ENCODE measurements at places on chromosomes 2 and 18.

- DNase-seq = no peak
Measured at GRCh38 chr2:171923206-171923605, 945 bp downstream of the HAT1 start.

DNA sequence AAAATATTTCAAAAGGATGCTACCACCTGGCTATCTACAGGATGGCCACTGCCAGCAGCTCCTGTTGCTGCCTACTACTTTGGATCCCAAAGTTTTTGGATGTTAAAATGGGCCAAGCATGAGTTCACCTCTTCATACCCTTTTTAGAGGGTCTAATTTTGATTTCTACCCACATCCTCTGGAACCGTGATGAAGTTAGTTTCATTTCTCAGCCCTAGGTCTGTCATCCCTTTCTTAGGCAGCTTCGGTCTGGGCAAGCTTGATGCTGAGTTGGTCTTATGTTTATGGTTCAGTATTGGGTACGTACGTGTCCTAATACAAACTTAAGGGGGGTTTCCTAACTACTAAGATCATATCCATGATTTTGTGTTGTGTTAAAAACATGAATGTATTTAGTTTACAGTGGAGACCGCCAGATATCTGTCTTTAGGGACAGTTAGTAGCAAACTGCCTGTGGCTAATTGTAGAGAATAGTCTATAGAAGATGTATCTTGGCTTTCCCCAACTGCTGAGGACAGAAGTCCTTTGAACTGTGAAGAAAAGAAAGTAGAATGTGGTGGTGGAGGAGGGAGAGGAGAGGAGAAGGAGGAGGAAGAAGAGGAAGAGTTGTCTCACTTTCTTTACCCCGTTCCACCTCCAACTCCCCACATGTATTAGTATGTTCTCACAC is 184.9 kb downstream of the UBE2E3 start:
- DNase-seq = peak; percentile 39

DNA sequence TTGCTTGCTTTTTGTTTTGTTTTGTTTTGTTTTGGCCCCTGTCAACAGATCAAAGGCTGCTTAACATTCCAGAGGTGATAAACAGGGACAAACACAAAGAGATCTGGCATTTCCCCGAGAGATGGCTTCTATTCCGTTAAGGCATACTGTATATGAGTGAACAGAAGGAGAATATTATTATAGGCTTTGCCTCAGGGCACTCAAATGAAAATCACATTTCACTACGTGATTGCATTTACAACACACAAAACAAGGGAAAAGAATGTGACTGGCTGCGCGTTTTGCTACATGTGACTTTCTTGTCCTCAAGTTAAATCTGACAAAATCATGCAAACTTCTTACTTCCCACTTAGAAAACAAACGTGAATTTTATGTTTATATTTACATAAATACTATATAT is 1037.9 kb upstream of the DDX18 start:
- no peak for DNase-seq

DNA sequence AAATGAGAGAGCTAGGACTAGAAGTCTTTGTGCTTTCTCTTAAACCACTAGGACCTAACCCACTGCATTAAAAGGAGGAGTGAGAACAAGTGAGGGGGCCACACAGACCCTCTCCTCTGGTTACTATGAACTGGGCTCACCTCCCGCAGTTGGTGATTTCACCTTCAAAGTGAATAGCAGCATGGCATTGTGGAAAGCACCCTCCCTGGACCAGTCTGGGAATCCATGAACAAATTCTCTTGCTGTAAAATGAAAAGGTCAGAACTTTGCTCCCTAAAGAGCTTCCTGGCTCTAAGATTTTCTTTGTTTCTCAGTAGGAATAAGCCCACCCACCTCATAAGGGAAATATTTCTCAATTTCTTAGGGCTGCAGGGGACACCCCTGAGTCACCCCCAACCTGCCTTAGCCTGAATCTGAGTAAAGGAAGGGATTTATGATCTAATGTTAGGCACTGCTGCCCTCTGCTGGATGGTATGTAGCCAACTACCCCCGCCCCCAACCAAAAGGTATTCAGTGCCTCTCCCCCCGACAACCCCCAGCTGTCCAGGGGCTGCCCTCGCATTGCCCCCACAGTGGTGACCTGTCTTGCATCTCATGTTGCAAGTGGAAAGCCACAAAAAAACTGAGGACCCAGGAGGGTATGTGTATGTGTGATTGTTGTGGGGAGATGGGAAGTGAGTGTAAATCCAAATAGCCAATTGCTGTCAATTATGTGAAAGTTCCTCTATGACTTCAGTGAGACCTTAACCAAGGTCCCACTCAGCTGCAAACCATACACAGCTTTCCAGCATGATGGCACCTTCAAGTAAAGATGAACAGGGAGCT is 230.9 kb upstream of the SLC14A2 start:
- peak; percentile 58 for DNase-seq

DNA sequence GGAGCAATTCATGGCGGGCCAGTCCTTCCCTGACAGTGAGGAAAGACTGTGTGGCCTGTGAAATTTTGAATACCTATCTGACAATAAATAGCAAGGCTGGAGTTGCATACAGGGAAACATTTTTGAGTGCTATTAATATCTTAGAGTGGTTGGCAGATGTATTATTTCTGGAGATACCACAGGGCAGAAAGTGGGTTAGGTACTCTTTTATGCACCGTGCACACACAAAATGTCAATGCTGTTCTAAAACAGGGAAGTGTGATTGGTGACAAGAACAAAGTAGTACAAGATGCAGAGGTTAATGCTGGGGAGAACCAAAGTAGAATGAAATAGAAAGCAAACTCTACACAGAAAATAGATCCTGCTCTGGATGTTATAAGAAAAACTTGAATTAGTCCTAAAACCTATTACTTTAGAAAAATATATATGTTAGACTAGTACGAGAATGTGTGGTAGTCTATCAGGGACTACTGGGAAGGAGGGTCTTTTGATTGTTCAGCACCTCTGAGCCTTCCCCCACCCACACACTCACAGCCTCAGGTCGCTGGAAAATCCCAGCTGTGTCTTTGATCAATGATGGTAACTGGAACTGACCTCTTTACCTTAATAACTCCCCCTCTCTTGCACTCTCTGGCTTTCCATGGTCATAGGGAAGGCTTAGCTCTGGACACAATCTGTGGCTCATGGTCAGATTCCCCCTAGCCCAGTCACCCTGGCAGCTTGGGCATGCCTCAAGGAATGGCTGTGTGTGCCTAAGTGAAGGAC is 58.2 kb downstream of the SERPINB8 start:
- peak; percentile 63 for DNase-seq

GRCh38 chr2:164835302-164835701 is 6.3 kb downstream of the COBLL1 start:
- DNase-seq = no peak

GRCh38 chr2:24558781-24559472 is 67.9 kb downstream of the NCOA1 start:
- no peak for DNase-seq

- no peak for DNase-seq
Measured at GRCh38 chr2:182066400-182067087, 80.9 kb downstream of the PPP1R1C start.

DNA sequence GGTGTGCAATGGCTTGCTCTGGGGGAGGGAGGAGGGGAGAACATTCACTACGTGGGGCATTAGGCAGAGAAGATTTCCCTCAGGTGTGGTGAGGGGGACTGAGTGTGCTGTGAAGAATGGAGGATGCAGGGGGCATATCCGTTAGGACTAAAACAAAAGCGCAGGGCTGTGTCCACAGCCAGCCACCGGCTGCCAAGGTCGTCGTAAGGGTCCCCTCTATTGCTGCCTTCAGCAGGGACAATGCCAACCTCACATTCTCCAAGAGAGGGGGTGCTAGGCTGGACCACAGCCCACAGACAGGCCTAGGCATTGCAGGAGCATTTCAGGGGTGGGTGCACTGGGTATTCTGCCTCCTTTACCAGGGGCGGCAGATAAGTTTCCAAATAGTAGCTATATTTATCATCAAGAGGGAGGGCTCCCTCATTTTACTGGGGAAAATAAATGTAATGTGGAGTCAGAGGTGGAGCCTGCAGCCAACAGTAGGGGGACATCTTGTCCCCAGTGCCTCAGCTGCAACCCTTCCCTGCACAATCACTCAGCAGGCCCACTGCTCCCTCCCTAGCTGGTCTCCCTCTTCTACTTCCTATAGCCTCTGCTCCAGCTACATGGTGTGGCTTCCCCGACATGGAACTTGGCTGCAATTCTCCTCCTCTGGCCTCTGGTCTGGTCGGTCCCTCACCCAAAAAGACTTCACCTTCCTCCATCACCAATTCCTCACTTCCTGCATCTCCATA is 74.9 kb upstream of the OTOF start:
- no peak for DNase-seq

GRCh38 chr2:201197781-201198180 is 14.8 kb downstream of the CASP10 start:
- no peak for DNase-seq

- no peak for DNase-seq
Measured at GRCh38 chr2:55970500-55970899, 46.9 kb upstream of the EFEMP1 start.

DNA sequence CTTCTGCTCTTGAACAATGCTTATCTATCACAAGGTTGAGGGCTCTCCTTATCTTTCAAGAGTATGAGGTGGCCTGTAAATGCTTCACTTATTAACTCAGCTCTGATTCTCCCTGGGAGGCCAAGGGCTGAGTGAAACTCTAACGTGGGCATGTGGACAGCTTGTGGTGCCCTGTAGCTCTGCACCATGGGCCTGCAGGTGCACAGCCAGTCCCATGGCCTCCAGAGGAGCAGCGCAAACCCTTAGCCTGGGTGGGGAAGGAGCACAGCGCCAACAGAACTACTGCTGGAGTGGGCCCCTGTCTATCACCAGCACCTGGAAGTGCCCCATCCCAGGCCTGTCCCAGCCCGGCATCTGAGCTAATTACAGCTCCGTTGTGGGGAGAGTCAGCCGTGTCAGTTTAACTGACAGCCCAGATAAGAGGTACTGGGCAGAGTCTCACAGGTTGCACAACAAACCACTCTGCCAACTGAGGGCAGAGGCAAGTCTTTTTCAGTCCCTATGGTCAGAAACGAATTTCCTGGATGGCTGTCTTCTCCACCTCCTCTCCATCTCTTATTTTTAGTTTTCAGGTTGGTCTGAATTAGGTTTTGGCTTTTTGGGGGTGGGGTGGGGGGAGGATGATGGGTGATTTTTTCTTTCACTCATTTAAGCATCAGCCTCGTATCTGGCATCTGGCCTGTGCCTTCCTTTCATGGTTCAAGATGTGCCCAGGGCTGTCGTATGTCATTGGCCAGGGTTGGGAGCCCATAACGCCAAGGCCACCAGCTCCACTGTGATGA is 219.5 kb downstream of the BCL2 start:
- DNase-seq = no peak
